CD4-positive, alpha-beta T cell treated with Interleukin-15 for 4 hours (primary cell): ENCODE measurements at places on chromosomes 5 and 9.

- DNase-seq: no peak
Observed at GRCh38 chr9:21289848-21290247, 15.3 kb downstream of the IFNA5 start.

DNA sequence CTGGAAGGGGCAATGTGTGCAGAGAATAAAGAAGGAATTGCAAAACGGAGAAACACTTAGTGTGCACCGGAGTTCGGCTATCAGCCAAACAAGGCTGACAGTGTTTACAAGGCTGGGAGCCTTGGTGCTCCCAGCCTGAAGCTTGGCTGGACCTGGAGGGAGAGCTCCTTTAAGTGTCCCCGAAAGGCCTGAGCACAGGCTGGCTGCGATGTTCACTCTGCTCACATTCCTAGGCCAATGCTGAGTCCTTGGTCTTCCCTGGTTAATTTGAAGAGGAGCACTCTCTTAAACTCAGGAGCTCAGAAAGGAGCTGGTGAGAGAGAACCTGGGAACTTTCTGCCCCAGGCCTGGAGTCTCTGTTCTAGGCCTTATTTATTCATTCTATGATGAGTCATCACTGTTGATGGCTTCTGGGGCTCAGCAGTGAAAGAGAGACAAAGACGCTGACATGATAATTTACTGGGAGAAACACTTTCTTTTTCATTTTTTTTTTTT lies 88.6 kb upstream of the MYO10 start:
- no peak for DNase-seq

DNA sequence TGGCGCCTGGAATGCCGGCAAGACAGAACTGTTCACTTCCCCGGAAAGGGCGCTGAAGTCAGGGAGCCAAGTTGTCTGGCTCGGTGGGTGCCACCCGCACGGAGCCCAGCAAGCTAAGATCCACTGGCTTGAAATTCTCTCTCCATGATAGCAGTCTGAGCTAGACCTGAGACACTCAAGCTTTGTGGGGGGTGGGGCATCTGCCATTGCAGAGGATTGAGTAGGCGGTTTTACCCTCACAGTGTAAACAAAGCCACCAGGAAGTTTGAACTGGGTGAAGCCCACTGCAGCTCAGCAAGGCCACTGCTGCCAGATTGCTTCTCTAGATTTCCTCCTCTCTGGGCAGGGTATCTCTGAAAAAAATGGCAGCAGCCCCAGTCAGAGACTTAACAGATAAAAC lies 277.4 kb downstream of the SLCO4C1 start:
- no peak for DNase-seq

GRCh38 chr9:89841456-89841855 lies 236.6 kb downstream of the GADD45G start:
- no peak for DNase-seq

DNA sequence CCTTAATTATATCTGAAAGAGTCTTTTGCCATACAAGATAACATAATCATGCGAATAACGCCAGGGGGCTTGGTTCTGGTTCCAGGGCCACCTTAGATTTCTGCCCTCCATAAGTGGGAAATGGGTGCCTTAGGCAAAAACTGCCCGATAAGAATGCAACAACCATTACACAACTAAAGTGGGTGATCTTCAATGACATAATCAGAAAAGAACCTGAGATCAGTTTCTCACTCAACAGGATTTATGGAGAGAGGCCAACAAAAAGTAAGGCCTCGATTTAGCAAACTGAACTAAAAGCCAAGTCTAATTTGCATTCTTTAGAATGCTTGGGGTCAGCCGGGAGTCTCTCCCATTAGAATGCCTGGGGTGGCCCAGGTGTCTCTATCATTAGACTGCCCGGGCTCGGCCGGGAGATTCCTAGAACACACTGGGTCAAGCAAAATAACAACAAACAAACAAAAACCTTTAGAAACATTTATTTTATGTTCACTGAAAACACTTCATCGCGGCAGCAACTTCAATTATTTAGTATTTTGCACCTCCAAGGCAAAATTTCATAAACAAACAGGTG lies 194.8 kb downstream of the AUH start:
- DNase-seq: no peak

DNA sequence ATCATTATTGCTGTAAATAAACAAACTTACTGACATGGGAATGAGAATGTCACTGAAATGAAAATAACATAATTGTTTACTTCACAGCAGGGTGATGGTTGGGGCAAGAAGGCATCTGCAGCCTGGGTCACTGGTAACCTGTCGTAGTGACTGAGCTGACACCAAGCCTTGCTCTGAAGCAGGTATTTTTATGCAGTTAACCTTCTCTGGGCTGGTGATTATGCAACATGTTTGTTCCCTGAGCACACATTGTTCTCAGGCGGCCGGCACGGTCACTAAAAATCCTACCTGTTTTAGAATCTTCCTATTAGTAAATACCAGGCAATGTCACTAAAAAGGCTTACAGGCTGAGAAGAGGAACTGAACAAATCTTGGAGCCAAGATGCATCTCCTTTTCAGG lies 157.7 kb upstream of the NR3C1 start:
- DNase-seq: no peak

- peak; percentile 13 for DNase-seq
Observed at GRCh38 chr9:83956086-83956435, 24.0 kb downstream of the HNRNPK start.

DNA sequence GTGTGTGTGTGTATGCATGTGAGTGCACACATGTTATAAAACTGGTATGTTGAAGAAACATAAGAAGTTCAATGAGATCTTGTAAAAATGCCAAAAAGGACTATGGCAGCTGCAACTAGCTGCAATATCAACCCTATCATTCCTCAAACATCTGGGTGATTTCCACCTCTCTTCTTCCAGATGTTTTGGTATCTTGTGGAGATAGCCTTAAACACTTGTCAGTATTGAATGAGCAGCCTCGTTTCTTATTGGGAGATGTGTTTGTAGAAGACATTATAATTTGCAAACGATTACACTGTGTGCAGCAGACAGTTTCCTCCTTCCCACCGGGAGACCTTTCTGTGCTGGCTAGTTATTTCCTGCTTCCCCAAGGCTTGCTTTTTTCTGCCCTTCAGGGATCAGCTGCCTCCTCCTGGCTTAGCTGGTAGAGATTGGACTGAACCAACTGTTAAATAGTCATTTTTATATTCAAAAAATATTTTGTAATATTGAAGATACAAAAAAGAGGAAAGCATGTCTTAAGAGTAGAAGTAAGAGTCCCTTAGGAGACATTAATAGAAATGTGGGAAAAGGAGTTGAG lies 168.4 kb upstream of the MPDZ start:
- no peak for DNase-seq

GRCh38 chr9:127505396-127506116 lies 54.2 kb downstream of the LRSAM1 start:
- DNase-seq: peak; percentile 10

GRCh38 chr9:26856413-26857032 lies 36.1 kb downstream of the CAAP1 start:
- peak; percentile 3 for DNase-seq

GRCh38 chr9:133789778-133790177 lies 51.6 kb upstream of the SARDH start:
- no peak for DNase-seq

- no peak for DNase-seq
Observed at GRCh38 chr5:145479857-145480256, 355.3 kb downstream of the PRELID2 start.

DNA sequence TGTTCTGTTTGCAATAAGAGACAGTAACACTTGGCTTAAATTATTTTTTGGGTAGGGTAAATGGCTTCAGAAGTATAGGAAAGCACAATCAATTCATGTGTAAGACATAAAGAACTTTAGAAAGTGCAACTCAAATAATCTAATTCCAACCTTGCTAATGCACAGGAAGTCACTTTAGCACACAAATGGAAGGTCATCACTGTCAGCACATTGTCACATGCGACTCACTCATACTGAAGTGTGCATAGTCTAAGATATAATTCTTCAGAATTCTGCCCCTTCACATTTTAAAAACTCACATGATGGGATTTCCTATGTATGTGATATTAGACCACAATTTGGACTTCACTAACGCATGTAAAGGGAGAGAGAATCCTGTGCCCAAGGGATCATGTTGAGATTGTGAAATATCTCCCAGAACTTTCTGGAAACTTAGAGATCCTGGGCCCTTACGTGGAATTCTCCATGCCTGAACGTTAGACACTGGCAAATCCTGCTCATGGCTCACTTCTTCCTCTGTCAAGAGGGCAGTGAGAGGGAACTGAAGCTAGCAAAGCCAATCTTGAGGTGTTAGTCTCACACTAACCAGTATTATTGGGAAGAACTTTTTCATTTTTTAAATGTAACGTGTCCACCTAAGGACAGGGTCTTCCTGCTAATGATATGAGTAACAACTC lies 403.2 kb upstream of the PTGER4 start:
- DNase-seq: no peak

DNA sequence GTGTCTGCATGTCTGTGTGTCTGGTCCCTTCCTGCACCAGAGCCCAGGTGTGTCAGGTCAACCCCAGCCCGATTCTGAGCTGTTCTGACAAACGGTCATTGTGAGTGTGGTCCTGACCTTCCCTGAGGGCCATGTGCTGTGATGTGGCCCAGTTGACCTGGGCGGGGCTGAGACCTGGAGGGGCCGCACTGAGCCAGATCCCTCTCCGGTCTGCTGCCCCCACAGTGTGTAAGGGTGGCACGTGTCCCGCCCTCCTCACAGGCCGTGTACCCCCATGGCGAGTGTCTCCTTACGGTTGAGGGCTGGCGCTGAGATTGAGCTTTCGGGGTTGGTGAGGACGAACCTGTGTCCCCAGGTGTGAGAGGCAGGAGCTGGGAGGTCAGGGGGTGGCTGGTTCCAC lies 136.5 kb downstream of the MRPL36 start:
- no peak for DNase-seq

DNA sequence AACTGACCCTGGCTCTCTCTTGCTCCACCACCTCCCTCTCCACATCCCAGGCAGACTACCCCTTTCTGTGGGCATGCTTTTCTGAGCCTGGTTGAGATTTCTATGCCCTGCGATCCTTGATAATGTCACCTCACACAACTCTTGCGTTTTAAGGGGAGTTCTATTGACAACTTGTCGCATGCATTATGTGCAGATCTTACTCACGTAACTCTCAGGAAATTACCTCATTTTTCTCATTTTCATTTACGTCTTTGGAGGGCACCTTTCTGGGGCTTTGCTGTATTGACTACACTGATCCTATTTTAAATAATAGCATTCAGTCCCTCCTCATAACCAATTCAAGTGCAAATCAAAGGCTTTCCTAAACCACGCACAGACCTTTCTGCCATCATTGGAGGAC lies 140.4 kb upstream of the WWC1 start:
- no peak for DNase-seq

GRCh38 chr5:133088064-133088463 lies 36.3 kb downstream of the HSPA4 start:
- DNase-seq: no peak

GRCh38 chr5:112549127-112549526 lies 130.1 kb upstream of the EPB41L4A start:
- no peak for DNase-seq

DNA sequence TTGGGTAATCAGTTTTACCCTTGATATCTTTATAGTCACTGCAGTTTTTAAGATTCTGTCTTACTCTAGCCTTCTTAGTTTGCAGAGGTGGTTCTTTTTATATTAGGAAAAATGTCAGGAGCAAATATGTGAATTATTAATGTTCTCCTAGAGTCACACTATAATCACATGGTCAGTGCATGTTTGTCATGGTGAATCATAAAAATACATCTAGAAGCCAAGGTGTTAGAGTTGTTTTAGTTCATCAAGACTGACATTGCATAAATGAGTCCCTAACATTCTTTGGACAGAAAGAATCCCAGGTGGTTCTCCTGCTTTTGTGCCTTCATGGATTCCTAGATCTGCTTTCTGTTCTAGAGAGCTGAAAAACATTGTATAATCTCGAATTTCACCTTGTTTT lies 22.9 kb downstream of the ATG10 start:
- DNase-seq: no peak

GRCh38 chr5:142186857-142187594 lies 78.4 kb downstream of the NDFIP1 start:
- DNase-seq: no peak

DNA sequence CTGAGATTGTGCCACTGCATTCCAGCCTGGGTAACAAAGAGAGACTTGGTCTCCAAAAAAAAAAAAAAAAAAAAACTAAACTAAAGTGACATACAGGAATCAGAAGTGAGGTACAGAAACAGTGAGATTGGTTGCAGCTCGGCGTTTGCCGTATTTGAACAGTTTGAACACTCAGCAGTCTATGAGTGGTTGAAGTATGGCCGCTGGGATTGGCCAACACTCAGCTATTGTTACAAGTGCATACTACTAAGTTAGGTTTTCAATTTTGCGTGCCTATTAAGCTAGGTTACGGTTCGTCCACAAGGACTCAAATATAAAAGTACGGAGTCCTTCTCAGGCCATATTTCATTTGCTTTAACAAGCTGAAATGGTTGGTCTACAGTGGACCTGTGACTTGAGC lies 3.3 kb upstream of the TSC1 start:
- no peak for DNase-seq

- DNase-seq: no peak
Observed at GRCh38 chr5:56516441-56516840, 283.3 kb upstream of the ANKRD55 start.

- DNase-seq: no peak
Observed at GRCh38 chr5:902129-902916, 9.6 kb downstream of the TRIP13 start.

- DNase-seq: no peak
Observed at GRCh38 chr5:73274881-73275663, 102.1 kb downstream of the TMEM174 start.

DNA sequence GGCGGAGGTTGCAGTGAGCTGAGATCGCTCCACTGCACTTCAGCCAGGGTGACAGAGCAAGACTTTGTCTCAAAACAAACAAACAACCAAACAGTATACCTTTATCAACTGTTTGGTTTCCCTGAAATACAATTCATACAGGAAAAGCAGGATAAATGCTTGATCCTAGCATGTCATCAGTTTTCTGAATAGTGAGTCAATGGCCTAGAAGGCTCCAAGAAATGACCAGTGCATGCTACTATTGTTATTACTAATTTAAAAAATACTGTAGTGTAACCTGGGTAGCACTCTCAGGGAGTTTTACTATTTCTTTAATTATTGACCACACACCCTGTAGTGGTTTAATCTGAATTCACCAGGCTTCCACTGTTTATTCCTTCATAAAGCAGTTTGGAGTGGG lies 101.0 kb upstream of the PTPN3 start:
- no peak for DNase-seq
